ENCODE measurements at places on chromosomes 4 and X.

- no peak for DNase-seq
Observed at GRCh38 chr4:7630568-7631287, 196.0 kb upstream of the PSAPL1 start.

DNA sequence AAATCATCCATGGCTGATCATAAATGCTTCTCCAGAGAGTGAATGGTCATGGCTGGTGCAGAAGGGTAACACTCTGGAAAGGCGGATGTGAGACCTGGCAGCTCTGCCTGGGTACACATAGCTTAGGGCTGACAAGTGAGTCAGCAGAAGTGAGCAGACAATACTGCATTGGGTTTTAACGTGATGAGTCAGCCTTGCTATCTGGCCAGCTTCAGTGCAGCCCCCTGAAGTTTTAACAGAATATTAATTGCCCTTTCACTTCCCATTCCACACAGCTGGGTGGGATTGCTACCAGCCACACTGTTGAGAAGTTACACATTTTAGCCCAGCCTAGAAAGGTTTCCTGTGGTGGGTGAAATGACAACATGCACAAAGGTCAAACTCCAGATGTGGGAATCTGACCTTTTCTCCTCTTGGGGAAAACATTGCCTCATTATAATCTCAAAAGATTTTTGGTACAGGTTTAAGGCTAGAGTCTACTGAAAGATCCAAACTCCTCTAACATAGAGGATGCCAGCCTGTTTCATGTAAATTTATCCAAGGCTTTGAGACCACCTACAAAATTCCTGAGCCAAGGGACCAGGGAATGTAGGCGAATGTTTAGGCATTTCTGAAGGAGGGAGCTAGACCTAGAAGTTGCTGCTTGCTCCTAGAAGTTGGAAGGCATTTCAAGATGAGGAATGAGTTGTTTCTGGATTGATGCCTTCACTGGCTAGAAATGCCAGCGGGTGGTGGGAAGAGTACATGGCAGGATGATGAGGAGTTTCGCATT is 230.3 kb upstream of the PGRMC2 start:
- DNase-seq, result peak; percentile 96

- DNase-seq, result no peak
Observed at GRCh38 chr4:664713-665231, 9.3 kb downstream of the ATP5ME start.

DNA sequence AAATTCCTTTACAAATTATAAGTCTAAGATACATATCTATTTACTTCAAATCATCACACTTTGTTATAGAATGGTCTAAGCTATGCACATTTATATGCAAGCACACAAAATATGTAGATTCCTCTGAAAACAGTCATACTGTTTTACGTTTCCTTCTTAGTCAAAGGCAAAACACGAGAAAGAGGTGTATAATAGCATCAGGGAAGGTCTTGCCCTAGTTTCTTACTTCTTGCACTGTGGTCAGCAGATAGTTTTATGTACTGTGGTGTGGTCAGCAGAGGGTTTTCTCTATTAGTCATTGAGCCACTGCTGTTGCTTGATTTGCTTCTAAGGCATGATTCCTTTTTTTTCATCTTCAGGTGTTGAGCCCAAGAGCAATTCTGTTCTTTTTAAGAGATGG is 117.7 kb downstream of the ADAM29 start:
- no peak for DNase-seq

GRCh38 chr4:40124690-40125089 is 68.0 kb downstream of the N4BP2 start:
- DNase-seq, result no peak

GRCh38 chr4:74969507-74970474 is 36.9 kb downstream of the PARM1 start:
- no peak for DNase-seq

- DNase-seq, result no peak
Observed at GRCh38 chr4:94759767-94760211, 2.0 kb downstream of the BMPR1B start.

GRCh38 chr4:78749258-78749971 is 26.7 kb upstream of the BMP2K start:
- no peak for DNase-seq

GRCh38 chr4:47510506-47511143 is 25.6 kb downstream of the ATP10D start:
- DNase-seq, result no peak

DNA sequence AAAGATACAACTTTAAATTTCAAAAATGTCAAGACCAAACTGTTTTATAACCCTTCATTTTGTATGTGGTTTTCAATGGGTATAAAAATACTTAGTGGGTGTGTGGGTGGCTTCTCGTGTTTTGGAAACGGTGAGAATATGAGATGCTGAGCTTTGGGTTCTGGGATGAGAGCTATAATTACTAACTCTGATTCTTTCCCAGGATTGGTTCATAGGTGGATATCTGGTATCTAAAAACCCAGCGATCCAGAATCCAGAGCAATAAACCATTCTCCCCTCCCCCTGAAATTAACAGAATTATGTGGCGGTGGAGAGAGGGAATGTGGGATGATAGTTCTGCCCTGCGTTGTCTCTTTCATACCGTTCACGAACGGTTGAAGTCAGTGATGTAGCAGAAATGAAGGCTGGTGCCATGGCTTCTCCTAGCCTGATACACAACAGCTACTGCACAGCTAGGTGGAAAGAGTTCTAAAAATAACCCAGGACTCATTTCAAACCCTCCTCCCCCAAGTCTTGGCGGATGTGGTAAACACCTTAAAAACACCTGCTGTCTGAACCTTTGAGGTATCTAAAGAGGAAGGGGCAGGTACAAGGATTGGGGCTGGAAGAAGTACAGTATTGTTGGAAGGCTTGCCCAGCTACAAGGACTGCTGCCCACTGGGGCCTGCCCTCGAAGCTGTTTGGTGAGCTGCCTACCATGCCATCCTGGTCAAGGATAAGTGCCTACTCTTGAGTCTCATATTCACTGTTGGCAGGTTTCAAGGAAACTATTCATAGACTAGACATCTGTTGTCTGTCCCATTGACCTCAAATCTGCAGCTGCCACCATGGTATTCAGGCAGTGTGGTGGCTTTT is 44.5 kb downstream of the SEPTIN11 start:
- DNase-seq, result no peak

GRCh38 chrX:123920105-123920785 is 41.3 kb upstream of the STAG2 start:
- DNase-seq, result no peak

- DNase-seq, result no peak
Observed at GRCh38 chrX:121179972-121180371, 132.6 kb downstream of the GLUD2 start.

DNA sequence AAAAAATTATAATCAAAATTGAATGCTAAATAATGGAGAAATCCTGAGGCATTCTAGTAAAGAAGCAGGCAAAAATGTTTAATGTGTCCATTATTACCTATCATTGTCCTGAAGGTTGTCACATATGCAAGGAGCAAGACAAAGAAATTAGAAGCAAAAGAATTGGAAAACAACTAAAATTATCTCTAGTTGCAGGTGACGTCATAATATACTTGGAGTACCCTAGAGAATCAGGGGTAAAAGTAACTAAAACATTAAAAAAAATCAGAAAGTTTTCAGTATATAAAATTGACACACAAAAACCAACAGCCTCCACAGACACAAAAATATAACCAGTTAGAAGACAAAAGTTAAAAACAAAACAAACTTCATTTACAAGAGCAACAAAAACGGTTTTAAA is 21.4 kb downstream of the MAGEA1 start:
- DNase-seq, result no peak

DNA sequence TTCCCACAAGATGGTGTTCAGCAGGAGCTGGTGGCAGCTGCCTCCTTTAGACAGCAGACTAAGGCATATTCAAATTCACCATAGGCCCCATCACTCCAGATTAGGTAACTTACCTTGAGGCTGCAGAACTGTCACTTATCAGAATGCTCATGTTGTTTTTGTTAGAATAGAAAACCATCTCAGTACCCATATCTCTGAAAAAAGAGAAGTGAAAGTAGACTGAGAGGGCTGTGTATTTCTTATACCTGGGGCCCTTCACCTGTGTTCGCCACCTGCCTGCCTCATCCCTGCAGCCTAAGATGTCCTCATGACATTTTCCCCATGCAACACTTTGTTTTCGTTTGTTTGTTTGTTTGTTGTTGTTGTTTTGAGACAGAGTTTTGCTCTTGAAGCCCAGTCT is 32.9 kb upstream of the SPRY1 start:
- no peak for DNase-seq

DNA sequence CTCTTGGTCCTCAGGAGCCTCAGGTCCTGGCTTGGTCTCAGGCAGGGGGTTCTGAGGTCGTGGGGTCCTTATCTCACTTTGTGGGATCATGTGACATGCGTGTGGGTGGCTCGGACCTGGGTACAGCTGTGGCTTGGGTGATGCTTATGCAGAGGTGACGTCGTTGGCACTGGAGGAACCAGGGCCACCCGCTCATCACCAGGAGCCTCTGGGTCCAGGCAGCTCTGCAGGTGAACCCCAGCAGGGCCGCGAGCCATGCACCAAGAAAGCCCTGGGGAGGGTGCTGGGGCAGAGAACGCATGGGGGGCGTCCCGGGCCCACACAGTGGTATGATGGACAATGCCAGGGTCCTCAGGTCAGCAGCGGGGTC is 8.7 kb downstream of the ATP5ME start:
- DNase-seq, result no peak

DNA sequence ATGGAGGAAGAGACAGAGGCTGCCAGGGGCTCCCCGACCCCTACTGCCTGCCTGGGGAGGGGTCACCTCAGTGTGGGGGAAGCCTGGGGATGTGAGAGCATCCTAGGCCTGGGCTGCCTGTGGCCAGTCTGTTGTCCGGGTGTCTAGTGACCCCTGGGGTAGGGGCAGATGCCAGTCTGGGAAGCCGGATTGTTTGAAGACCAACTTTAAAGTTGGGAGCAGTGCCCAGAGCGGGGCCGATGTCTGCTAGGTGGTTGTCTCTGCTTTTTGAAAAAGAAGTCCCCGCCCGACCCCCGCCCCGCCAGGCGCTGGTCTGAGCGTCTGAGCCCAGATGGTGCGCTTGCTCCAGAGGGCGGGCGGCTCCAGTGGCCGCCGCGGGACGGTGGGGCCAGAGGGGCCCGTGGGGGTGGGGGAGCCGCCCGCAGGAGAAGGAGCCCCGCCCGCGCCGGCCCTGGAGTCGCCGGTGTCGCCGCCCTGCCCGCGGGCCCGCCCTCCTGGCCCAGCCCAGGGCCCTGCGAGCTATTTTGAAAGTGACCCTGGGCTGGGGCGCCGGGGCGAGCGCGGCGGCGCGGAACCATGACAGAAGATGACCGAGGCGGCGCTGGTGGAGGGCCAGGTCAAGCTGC is at the start of gene DOK7:
TSS of gene DOK7 (plus strand) at position 517 of the 626 bp plus-strand sequence. CDS start at position 587, 70 bp downstream.
- no peak for DNase-seq

DNA sequence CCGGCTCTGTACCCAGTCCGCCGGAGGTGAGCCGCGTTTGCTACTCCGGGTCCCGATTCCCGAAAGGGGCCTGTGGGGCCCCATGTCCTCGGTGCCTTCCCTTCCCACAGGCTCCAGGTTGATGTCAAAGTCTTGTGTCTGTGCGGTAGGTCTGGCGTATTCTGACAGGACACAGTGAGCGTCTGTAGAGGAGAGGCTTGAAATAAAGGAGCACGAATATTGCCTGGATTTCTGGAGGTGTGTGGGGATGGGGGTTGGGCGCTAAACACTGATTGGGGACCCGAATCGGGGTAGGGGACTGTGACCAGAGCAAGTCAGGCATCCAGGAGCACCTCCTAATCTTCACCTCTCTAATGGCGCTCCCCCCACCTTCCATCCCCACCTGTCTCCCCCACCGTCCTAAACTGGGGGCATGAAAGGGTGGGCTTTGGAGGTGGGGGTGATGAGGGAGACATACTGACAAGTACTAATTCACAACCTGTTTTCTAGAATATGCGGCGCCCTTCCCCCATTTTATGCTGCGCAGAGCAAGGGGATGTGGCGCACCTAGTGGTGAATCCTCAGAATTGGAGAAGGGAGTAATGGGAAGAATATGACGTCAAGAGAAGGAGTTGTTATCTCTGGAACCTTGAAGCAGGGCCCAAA is 855 bp downstream of the GPRASP2 start:
- DNase-seq, result peak; percentile 33

DNA sequence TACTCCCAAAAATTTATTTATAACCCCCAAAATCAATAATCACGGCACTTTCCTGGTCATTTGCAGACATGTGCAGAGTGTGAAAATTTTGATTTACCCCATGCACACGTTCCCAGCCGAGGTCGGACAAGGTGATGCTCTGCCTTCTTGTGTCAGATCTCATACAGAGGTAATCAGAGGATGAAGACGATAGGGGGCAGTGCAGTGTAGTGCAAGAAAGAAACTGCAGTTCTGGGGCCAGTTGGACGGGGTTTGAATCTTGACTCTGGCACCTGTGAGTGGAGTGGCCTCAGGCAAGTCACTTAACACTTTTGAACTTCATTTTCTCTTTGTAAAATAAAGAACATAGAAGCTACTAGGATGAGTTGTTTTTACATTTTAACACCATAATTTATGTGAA is 88.4 kb downstream of the FRMPD3 start:
- peak; percentile 65 for DNase-seq

- DNase-seq, result peak; percentile 15
Observed at GRCh38 chr4:156113138-156113765, 159.6 kb upstream of the CTSO start.

DNA sequence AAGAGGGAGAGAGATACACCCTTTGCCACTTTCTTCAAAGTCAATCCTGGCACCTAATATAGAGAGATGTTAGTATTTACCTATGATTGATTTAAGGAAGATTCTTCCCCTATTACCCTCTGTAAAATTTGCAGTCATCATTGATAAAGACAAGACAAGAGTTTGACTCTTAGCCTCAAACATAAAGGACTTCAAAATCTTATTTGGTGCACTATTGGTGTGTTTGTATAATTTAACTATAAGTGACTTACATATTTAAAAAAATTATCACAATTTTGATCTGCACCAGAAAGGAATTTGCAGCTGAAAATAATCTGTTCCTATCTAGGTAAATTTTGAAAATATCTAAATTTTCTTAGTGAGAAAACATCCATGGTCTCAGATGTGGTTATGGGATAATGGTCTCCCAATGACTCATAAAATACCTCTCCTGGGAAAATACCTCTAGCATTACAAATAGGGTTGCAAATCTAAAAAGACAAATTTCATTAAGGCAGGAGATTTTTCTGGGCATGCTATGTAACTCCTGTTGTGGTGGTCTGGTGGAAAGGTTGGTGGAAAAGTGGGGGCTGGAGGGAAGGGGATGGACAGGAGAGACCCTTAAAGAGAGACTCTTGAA is 173.6 kb upstream of the MED14 start:
- no peak for DNase-seq

DNA sequence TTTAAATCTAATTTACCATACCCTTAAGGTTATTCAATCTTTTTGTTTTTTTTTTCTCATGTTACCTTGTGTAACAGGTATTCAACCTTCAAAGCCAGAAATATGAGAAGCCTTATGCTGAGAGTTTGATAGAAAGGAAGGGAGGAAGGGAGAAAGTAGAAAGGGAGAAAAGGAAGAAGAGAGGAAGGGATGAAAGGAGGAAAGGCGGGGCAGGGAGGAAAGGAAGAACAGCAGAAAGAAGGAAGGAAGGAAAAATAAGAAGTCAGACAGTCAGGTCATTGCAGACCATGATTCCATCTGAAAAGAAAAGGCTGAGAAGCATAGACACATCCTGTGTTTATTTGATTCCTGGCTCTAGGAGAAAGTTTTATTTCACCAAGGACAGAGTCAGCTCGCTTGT is 30.9 kb downstream of the RTL9 start:
- DNase-seq, result no peak

All from hematopoietic multipotent progenitor cell treated with erythropoietin and hydrocortisone succinate and interleukin-3 and kit ligand, for 8 days (in vitro differentiated cells).